ENCODE measurements at places on chromosomes 4 and X.

DNA sequence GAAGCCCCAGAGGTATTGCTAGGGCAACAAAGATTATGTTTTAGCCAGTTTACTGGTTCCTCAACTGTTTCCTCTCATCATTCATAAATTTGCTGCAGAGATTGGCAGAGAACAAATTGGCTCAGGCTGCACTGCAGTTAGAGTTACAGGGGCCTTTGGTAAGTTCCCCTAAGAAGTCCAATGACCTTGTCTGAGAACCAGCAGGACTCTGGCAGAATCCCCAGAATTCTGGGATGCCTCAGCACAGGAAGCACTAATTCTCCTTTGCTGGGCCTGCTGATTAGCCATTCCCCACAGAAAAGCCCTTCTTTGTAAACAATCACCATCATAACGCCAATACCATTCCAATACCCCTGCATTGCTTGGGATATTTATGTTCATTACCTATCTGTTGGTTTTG lies 151.3 kb downstream of the USP46 start:
- DNase-seq: no peak

- DNase-seq: no peak
Measured at GRCh38 chr4:52106660-52107059, 55.6 kb downstream of the SPATA18 start.

DNA sequence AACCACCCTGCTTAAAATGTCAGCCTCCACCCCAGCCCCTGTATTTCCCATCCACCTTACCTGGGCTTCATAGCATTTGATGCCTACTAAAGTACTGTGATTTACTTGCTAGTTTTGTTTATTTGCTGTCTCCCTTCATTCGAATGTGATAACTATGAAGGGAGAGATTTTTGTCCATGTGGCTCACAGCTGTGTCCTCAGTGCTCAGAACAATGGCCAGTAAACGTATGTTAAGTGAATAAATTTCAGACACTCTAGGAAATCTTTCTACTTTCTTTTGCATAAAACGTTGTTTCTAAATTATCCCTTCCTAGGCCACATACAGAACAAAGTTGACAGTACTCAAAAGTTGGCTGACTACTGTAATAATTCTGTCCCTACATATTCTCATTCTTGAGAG lies 114.7 kb upstream of the OTUD4 start:
- DNase-seq: no peak

- DNase-seq: no peak
Measured at GRCh38 chrX:14030174-14030530, 460 bp upstream of the GEMIN8 start.

GRCh38 chr4:80948141-80948540 lies 82.4 kb upstream of the BMP3 start:
- no peak for DNase-seq

DNA sequence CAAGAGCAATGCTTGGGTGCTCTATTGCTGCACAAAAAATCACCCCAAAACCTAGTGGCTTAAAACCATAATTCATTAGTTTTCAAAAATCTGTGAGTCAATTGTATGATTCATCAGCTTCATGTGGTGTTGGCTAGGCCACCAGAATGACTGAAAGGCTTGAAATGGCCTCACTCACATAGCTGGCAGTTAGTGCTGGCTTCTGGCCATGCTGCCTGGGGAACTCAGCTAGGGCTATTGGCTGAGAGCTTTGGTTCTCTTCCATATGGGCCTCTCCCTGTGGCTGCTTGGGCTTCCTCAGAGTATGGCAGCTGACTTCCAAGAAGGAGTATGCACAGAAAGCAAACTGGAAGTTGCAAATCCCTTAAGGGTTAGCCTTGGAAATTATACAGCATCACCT lies 3.1 kb upstream of the MTMR1 start:
- no peak for DNase-seq

DNA sequence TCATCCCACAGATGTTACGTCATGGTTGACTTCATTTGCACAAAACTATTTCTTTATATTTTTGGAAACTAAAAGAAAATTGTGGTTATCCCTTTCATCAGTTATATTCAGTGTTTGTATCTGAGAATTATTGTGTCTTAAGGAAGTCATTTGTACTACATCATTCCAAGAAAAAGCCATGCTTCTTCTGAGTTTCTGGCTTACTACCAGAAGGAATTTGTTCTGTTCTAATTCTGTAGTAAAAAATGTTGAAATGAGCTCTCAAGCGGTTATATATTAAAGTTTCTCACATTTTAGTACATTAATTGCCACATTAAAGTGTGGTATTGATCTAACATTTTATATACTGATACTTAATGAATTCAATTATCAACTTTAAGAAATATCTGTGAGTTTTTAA lies 1844.5 kb downstream of the PCDH7 start:
- DNase-seq: no peak

DNA sequence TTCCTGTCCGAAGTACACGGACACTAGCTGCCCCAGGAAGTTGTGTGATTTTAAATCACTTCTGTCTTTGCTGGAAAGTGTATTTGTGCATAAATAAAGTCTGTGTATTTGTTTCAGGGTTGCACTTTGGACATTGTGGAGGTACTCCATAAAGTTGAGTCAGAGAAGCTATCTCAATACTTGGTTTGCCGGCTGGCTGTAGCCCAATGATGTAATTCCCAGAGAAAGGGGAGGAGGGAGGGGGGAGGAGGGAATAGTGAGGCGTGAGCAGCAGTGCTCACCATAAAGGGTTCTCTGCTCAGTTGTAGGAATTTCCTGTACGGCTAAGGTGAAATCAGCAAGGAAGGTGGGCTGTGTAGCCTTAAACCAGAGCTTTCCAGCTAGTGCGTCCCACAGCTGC lies 7.5 kb downstream of the APEX2 start:
- DNase-seq: no peak

DNA sequence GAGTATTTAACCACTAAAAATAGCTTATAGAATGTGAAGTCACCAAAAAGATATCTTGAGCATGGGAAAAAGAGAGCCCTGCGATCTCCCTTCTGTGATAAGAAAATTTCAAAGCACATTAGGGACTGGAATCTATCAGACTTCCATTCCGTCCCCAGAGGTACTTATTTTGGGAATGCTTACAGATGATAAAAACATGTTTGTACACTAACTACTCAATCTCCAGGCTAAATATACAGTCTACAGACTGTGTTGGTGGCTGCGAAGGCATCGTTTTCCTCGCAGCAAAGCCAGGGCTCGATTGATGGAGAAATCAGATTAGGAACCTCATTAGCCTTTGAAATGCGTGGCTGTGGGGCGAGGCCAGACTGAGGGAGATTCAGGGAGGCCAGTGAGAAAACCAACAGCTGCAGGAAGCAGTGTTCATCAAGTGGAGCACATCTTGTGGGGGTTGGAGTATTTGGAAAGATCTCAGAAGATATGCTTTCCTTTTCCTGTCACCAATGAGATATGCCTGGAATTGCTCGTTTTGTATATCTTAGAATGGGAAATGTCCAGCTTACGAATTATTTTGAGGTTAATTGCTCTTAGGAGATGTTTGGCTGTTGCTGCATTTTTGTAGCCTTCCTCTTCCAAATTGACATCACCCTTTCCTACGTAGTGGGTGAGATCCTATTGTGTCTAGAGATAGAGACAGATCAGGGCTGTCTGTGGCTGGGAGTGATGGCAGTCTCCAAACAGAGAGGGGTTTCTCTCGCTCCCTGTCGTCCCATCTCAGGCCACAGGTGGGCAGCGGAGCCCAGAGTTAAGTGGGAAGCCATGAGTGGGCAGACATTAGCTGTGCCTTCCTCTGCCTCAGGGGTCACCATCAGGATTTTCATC lies 224.9 kb upstream of the FAT1 start:
- DNase-seq: no peak

DNA sequence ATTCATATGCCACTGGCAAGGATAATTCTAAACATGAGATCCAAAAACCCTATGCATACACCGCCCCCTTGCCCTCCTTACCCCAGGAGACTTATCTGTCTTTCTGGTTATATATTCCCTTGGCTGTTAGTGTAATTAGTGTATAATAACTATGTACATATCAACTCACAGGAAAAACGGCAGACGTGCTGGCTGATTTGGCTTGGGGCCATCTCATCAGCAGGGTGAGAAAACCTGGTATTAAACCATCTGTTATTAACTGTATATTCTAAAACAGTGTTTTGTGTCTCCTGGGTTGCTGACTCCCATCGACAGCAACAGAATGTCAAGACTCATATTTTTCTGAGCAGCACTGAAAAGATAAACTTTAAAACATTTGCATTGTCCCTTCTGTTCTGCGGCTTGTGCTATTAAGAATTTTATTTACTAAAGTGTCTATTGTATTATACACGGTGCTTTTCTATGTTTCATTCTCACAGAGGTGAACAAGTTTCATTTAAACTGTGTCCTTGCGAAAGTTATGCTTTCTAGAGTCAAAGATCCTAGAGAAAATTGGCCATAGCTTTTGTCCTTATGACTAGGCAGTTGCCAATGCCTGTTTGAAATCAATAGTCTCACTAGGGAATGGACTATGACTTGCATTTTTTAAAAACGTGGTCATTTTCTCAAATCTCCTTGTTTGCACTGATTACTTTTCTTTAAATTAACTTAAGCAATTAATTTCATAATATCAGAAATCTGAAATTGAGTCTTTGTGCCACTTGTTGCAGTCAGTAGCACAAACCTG lies 211.5 kb upstream of the MID1 start:
- no peak for DNase-seq

DNA sequence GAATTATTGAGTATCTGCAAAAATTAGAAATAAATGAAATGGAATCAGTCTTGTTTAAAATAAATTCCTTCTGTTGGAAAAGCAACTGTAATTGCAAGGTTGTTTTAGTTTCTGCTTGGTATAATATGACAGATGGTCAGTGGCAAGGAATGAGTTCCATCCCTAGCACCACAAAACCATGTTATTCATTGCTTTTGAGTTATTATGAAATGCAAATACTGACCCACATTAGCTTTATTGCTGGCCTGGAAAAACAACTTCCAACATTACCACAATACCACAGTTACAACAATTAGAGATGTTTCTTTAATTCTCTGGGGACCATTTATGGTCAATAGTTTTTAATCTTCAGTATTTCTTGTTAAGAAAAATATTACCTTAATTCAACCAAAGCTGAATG lies 194.4 kb downstream of the TMA16 start:
- DNase-seq: no peak

DNA sequence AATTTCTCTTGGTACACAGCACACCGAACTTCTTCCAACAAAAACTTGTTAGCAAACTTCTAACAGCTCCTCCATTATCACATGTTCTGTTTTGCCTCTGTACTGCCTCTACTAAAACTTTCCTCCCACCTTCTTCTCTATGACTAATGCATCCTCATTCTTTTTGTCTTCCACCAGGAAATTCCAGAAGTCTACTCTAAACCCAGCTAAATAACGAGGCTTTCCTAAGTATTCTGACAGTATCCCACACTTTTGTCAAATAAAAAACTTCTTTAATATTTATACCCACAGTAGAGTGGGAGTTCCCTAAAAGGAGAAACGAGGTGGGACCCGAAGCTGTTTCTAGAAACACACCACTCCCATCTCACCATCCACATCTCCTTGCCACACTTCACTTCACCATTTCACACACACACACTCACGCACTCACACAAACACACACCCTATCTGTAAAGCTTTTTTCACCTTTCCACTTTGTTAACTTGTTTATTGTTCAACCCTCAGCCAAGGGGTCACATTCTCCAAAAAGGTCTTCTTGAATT lies 280.3 kb downstream of the ARAP2 start:
- no peak for DNase-seq

DNA sequence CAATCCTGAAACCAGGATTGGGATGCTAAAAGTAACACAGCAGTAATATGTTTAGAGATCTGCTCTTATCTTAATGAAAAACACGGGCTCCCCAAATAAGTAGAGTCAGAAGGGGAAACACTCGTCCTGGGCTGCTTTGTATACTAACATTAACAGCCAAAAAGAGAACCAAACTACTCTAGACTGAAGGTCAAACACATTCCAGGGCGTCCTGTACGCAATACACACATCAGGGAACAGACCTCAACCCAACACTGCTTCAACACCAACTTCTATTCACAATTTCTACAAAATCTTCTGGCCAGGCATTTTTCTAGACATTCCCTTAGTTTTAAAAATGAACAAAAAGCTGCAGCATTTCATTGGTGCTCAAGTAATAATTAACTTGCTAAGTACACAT lies 21.4 kb downstream of the FAT1 start:
- no peak for DNase-seq

- DNase-seq: no peak
Measured at GRCh38 chrX:33784548-33784947, 347.6 kb downstream of the FAM47A start.

GRCh38 chr4:184198190-184198589 lies 19.5 kb downstream of the ENPP6 start:
- no peak for DNase-seq

GRCh38 chrX:12701628-12702027 lies 89.6 kb upstream of the PRPS2 start:
- no peak for DNase-seq

- no peak for DNase-seq
Measured at GRCh38 chrX:132751063-132751690, 207.3 kb downstream of the HS6ST2 start.

DNA sequence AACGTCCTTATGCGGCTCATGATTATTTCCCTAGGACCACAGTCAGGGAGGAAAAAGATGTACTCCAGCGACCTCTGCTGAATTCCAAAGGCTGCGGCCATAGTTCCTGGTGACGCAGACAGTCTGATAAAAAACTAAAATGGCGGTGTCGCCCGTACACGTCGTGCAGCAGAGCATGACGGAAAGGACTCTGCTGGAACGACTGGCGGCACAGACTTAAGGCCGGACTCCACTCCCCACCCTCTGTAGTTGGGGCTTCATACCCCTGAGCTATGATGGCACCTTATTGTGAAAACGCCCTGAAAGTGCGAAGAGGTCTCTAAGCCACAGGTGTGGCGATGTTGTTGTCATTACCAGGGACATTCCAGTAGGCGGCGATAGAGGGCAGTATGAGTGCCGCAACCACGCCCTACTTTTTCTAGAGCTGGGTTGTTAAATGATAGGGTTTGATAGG lies 90.0 kb upstream of the EDA2R start:
- peak; percentile 4 for DNase-seq

GRCh38 chr4:128393101-128393704 lies 105.6 kb upstream of the PGRMC2 start:
- DNase-seq: no peak

DNA sequence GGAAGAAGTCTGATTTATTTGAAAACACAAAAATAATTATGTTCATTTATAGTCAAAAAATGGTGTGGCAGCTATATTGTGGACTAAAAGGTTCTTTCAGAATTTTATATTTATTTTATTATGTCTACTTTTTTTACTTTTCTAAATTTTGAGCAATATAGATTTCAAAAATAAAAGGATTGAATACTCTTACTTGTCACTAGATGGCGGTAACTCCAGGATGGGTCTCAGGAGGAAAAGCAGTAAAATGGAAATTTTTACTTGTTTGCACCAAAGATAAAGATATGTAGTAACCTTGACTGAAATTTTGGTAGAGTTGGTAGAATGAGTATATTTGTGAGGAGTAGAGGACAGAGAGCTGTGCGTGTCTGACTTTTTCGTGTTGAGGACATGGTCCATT lies 14.5 kb upstream of the DACH2 start:
- no peak for DNase-seq

GRCh38 chr4:125235971-125236370 lies 78.8 kb upstream of the FAT4 start:
- DNase-seq: no peak

Measured in effector memory CD4-positive, alpha-beta T cell (primary cell).